ENCODE measurements at places on chromosomes 11 and 22. TPM values are rescaled to one million over a fixed set of nuclear protein-coding genes. Genes with fewer than 3 reads are reported as not detected.

Gene TMEM223
- total RNA-seq: 27.7 TPM

Gene VWCE
- 0.48 TPM for total RNA-seq

Gene GLYAT
- total RNA-seq: not detected

Gene KCNE3
- total RNA-seq: 3.3 TPM

Gene TYMP
- total RNA-seq: 35.8 TPM

Gene CASTOR1
- total RNA-seq: 12.5 TPM

Gene HBG2
- total RNA-seq: 0.90 TPM

Gene OR52I1
- total RNA-seq: not detected

Gene TMEM191B
- not detected for total RNA-seq

Gene TSGA10IP
- total RNA-seq: not detected

Gene OR6T1
- total RNA-seq: not detected

DNA sequence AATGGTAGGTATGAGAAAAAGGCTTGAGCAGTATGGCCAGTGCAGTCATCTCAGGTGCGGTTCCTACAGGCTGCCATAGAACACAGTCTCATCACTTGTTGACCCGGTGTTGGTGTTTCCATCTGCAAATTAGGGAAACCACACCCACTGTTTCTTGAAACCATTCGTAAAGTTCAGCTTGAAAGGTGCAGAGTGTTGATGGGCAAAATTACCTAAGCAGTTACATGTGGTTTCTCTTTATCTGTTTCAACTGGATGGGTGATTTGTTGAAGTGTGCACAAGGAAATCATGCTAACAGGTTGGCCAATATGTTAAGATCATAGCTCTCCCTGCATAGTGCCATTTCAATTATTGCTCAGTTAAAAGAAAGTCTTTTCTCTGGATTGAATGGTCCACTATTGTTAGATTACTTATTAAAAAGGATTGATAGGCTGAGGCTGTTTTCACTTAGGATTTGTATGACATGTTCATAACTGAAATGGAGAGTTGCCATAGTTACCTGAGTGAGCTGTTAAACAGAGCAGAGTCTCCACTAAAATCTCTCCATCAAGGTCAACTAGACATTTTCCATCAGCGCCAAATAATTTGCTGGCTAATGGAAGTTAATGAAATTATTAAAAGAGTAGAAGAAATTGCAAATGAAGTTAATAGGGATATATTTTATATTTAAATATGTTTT is 203.1 kb upstream of the MTMR2 start:
- no peak for DNase-seq

DNA sequence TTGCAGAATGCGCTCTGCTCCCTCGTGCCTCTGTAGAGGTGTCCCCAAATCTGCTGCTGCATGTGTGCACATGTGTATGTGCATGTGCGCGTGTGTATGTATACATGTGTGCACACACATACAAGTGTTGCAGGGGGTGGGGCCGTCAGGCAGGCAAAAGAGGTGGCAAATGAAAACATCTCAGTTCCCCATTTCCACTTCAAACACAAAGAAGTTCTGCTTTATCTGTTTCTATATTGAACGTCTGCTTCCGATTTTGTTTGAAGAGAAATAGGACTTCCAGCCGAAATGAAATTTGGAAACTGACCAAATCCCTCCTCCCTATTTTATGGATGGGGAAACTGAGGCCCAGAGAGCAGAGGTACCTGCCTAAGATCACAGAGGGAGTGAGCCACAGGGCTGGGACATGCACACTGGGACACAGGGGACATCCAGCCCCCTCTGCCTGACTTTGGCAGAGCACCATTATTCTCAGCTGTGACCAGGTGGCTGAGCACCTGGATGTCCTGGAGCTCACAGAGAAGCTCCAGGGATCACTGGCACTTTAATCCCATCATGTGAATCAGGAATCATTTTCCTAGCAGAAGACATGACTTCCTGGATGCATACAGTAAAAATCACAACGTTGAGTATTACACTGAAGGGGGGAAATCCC is 41.2 kb upstream of the ALX4 start:
- DNase-seq: no peak

DNA sequence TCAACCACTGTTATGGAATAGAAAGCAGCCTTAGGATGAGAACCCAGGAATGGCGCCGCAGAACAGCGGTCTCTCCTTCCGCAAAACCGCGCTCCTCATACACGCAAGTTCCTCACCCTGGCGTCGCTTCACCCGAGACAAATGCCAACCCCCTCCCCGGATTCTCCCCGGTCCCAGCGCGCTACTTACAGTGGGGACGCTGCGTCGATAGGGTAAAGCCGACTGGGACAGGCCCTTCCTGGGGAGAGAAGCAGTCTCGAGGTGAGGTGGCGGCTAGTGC is 287 bp downstream of the RPS13 start:
- DNase-seq: no peak

GRCh38 chr22:44773082-44773481 is 20.7 kb downstream of the ARHGAP8 start:
- no peak for DNase-seq

- peak; percentile 86 for DNase-seq
Observed at GRCh38 chr11:15969281-15969680, 387.1 kb downstream of the SOX6 start.

DNA sequence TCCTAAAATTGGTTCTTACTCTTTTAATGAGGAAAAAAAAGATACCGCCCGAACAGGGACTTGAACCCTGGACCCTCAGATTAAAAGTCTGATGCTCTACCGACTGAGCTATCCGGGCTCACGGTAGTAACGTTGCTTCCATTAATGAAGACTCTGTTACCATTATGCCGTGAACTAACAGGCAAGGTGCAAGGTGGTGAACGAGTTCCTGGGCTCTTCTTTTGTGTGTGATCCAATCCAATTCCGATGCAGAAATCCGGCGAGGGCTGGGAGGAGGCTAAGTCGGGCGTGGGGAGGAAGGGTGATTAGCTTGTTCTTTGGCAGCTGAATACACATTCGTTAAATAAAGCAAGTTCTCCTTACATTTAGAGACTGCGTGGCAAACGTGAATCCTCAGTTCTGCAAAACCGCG is 49.0 kb downstream of the OR4D9 start:
- no peak for DNase-seq

- no peak for DNase-seq
Observed at GRCh38 chr11:2599561-2600189, 100.1 kb downstream of the KCNQ1OT1 start.

- DNase-seq: no peak
Observed at GRCh38 chr11:47460571-47461235, 11.8 kb upstream of the RAPSN start.

GRCh38 chr11:327581-327923 is 6.9 kb upstream of the IFITM3 start:
- no peak for DNase-seq

- no peak for DNase-seq
Observed at GRCh38 chr11:73971175-73971719, 11.4 kb downstream of the UCP2 start.

GRCh38 chr11:2466069-2466801 is 21.4 kb downstream of the KCNQ1 start:
- peak; percentile 47 for DNase-seq

DNA sequence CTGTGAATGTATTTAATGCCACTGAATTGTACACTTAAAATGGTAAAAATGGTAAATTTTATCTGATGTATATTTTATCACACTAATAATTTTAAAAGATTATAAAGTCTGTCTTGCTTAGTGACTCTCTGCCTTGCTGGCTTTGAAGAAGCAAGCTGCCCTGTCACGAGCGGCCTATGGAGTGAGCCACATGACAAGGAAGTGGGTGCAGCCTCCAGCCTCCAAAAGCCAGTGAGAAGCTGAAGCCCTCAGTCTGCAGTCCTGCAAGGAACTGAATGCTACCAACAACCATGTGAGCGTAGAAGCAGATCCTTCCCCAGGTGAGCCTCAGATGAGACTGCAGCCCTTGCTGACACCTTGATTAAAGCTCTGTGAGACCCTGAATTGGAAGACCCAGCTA is 20.0 kb downstream of the C11orf24 start:
- DNase-seq: no peak

DNA sequence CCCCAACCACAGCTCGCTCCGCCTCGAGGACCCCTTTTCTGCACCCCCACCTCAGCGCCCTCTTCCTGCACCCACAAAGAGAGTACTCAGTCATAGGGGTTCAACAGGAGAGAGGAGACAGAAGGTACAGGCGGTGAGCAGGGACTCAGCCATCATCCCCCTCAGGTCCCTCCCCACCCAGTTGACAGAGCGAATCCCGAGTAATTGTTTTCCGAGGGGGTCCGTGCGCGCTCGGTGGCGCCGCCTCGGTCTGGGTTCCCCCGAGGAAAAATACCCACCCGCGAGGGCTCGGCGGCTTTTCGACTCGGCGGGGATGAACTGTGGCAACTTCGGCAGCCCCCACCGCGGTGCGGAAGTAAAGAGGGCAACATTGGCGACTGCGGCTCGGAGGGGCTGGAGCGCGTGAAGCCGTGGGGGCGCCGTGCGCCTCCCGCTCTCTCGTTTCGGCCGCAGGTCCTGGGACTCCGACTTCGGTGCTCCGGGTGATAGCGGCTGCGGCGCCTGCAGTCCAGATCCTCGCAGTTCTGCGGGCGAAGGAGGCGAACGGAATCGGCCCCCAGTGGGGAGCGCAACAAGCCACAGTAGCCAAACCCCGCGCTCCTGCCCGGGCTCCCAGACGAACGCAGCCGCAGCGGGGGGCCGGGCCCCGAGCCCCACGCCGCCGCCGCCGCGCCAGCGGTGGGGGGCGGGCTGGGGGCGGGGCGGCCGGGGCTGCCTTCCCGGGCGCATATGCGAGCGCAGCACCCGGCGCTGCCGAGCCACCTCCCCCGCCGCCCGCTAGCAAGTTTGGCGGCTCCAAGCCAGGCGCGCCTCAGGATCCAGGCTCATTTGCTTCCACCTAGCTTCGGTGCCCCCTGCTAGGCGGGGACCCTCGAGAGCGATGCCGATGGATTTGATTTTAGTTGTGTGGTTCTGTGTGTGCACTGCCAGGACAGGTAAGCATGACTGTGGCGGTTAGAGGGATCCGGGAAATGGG is at the start of gene NELL1:
TSS of gene NELL1 (plus strand) at position 743 of the 976 bp plus-strand sequence.
- DNase-seq: no peak

DNA sequence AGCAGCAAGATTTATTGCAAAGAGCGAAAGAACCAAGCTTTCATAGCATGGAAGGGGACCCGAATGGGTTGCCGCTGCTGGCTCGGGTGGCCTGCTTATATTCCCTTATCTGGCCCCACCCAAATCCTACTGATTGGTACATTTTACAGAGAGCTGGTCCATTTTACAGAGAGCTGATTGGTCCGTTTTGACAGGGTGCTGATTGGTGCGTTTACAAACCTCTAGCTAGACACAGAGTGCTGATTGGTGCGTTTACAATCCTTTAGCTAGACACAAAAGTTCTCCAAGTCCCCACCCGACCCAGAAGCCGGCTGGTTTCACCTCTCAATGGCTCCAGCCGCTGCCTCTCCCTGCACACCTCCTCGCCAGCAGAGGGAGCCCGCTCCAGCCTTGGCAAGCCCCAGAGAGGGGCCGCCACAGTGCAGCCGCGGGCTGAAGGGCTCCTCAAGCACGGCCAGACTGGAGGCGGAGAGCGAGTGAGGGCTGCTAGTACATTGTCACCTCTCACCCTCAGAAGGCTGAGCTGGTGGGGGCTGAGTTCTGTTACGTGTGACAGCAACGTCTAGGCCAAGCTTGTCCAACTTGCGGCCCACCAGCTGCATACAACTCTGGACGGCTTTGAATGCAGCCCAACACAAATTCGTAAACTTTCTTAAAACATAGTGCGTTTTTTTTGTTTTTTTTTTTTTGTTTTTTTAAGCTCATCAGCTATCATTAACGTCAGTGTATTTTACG is 8.7 kb downstream of the PTH start:
- DNase-seq: no peak

DNA sequence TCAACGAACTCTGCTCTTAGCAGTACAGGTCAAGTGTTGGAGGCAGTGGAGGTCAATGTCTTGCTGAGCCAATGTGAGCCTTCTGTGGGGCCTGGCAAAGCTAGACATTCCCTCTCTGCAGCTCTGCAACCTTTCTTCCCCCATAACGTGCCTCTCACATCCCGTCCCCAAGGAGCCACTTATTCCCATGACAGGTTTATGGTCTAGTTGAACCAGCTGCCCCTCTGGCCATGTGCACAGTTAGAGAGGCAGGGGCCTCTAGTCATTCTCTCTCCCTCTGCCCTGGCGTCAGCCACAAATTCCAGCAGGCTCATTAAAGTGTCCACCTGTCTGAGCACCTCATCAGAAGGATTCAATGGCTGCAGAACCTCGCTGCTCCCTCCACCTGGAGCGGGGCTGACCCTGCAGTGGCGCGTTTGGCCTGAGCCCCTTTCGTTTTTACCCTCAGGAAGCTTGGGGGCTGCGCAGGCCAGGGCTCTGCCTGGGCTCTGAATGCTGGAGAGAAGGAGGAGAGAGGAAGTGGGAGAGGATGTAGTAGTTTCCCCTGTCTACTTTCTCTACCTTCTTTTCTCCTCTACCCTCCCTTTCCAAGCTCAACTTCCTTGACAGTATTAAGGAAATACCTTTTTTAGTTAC is 302.1 kb upstream of the B3GAT1 start:
- DNase-seq: no peak

GRCh38 chr22:42947211-42947990 is 67.5 kb downstream of the PACSIN2 start:
- DNase-seq: no peak

DNA sequence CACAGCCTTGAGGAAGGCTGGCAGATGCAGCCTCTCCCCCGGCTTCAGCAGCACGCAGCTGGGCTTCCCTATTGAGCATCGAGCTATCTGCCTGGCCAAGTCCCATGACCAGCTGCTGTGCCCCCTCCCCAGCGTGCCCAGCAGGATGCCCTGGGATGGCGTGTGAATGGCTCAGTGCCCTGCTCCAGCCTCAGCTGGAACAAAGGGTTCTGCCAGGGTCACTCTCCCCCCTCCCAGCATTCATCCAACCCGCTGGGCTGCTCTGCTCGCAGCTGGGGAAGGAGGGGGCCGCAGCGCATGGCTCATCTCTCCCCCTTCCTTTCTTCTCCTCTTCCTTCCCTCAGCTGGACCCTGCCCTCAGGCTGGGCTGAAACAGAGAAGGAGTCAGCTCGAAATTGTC is 14.5 kb downstream of the LRP4 start:
- no peak for DNase-seq

- no peak for DNase-seq
Observed at GRCh38 chr11:79287952-79288351, 152.9 kb downstream of the TENM4 start.

DNA sequence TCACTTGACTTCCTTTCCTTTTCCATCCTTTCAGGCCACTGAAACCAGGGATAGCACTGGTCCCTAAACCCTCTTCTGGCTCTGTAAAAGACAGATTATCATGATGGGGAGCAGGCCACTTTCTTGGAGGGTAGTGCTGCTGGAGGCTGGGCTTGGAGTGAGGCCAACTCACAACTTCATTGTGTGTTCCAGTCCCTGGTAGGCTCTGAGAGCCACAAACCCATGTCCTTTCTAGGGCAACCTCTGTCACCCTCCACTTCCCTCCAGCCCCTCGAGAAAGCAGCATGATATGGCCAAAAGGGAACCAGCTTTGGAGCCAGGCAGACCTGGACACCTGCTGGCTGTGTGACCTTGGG is 2.3 kb downstream of the TKFC start:
- no peak for DNase-seq

DNA sequence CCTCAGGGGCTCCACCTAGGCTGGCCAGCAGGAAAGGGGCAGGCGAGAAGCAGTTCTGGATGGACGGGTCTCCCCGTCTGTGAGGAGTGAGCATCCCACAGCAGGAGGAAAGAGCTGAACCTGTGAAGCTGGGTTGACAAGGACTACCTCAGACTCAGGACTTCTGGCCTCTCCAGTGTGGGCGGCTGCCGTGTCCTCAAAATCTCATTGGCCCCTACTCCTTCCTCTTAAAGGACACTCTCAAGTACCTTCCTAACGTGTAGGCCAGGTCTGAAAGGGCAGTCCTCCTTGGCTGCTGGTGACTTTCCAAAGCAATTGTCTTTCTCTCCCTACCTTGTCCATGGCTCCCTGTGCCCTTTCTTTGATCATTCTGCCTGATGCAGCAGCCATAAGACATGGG is 107.0 kb upstream of the AKIP1 start:
- no peak for DNase-seq

GRCh38 chr11:60840470-60841430 is 1.2 kb upstream of the CCDC86 start:
- DNase-seq: no peak
